Suppressor macrophage treated with lipopolysaccharide for 4 hours (primary cell): ENCODE measurements at places on chromosomes 11 and 22.

DNA sequence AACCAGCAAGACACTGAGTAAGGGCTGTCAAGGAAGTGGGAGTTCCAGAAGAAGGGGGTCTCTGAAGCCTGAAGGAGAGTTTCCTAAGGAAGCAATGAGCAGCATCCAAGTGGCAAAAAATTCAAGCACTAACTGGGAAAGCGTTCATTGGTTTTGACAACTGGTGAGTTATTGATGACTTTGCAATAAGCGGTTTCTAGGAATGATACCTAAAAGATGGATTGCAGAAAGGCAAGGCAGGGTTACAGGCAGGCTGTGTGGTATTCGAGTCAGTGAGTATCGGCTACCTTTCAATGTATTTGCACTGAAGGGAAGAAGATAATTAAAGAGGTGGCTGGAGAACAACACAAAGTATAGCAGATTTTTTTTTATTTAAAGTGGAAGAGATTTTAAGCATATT lies 59.3 kb upstream of the NCAM1 start:
- no peak for DNase-seq

- DNase-seq = no peak
These were observed 56.2 kb upstream of the ARHGAP42 start for GRCh38 chr11:100630898-100631297.

- DNase-seq = peak; percentile 2
These were observed 347.3 kb upstream of the RAG2 start for GRCh38 chr11:36945384-36945783.

GRCh38 chr22:32800994-32801536 lies 440 bp upstream of the TIMP3 start:
- no peak for DNase-seq

DNA sequence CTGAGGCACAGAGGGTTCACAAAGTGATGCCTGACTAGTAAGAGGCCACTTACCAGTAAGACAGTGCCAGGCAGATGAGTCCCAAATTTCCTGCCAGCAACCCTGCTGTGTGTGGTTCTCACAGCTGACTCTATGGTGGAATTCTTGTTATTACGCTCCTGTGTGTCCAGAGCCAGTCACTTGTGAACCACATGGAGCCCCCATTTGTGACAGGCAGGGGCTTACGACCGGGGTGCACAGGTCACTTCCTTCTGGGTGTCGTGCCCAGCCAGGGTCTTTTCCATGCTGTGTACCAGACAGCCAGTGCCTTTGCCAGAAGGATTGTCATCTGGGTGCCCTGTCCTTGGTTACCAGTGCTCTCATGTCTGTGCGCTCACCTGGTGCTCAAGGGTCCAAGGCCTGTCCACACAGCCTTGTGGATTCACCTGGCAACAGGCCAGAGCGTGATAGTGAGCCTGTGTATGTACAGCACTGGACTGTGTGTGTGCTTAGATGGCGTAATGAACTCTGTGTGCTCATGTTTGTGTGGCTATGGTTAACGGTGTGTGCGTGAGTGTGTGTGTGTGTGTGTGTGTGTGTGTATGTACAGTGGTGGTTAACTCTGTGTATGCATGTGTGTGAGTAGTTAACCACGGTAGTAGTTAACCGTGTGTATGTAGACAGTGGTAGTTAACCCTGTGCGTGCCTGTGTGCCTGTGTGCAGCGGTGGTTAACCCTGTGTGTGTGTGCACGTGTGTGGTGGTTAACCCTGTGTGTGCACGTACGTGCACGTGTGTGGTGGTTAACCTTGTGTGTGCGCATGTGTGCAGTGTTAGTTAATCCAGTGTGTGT lies 18.6 kb downstream of the GRAMD4 start:
- DNase-seq = no peak

- no peak for DNase-seq
These were observed 437.0 kb downstream of the DYNC2H1 start for GRCh38 chr11:103546236-103546635.

DNA sequence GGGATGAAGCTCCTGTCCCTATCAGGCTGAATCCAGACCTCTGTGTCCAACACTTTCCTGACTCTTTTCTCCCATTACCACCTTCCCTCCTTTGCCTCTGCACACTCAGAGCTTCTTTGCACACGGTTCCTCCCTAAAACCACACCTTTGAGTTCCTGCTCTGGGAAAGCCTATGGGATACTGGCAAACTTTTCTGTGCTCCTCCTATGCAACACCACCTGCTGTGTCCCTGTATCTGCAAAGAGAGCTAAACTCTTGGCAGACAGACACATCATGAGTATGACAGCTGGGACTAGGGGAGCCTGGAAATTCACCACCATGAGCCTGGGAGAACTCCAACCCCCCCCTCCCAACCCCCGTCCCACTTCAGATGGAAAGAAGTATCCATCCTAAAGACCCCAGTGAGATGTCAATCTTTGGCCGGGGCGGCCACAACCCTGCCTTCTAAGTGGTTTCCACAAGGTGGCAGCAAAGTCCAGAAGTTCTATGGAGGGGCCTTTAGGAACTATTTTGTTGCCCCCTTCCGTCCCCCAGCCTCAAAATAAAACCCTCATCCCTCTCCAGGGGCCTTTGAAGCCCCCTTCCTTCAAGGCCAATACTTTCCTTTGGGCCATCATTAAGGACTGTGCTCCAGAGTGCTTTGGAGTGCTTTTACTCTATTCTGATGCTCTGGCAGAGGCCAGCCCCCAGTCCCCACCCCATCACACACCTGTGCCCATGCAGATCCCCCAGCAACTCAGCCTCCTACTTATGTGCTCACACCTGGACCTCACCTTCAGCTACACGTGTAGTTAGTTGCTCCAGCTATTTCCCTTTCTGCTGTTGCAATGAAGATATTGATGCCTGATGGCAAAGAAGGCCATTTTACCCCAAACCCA lies 19.4 kb downstream of the HTR3A start:
- DNase-seq = peak; percentile 41

DNA sequence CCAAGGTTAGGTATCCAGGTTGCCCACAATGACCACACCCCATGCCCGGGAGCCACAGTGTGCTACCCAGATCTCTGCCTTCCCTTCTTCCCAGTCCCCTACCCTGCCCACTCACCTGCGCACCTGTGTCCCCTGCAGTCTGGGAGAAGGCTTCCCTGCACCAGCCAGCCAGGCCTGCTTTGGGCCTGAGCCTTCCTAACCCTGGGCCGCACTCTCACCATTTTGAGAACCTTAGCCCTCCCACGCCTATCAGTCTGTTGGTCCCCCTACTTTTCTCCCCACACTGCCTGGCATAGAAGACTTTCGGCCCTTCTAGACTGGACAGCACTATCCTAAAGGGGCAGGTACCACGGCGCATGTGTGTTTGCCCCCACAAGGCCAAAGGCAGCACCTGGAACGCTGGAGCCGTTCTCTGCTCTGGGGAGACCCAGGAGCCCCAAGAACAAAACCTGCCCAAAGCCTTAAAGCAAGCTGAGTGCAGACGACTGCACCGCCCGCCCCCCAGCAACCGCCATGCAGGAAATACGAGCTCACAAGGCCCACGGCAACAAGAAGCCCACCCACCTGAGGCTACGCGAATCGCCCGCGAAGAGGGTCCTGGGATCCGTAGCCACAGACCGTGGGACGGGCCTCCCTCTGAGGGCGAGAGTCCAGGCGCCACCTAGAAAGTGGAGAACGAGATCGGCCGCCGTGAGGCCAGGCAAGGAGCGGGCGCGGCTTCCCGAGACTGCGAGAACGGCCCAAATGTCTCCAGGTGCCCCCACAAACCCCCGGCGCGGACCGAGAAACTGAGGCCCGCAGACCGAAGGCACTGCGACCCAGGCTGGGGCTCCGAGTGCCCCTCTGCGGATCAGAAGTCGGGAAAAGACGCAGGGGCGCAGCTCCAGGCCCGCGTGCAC lies 546 bp downstream of the GNB1L start:
- DNase-seq = no peak

DNA sequence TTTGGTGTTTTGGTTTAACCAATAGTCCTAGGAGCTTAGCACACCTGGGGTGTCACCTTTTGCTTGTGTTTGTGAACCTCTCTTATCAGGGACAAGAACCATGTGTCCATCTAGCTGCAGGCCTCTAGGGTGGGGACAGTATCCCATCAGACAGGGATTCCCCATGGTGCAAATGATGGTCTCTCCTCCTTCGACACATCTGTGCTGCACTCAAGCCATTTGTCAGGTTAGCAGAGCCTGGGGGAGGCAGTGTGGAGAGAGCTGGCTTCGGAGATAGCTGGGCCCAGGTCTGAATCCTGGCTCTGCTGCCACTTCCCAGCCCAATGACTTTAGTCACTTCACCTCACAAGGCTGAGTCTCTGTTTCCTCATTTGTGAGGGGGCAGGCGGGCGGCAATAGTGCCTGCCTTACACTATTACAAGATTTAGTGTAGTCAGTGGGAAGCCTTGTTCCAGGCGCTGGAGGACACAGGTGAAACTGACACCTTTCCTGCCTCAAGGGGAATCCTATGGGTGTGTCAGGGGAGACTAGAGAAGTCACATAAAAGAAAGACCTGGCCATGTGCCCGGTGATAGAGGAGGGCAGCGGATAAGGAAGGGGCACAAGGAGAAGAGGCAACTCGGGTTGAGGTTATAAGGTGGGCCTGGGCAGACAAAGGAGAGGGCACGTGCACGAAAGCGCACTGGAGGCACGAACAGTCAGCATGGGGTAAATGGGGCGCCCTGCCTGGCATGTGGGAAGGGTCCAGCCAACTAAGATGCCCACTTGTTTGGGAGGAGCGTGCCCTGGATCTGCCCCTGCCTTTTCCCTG lies 12.6 kb downstream of the KLHL35 start:
- DNase-seq = no peak

- DNase-seq = no peak
These were observed 176.5 kb upstream of the TTC12 start for GRCh38 chr11:113137713-113138529.

DNA sequence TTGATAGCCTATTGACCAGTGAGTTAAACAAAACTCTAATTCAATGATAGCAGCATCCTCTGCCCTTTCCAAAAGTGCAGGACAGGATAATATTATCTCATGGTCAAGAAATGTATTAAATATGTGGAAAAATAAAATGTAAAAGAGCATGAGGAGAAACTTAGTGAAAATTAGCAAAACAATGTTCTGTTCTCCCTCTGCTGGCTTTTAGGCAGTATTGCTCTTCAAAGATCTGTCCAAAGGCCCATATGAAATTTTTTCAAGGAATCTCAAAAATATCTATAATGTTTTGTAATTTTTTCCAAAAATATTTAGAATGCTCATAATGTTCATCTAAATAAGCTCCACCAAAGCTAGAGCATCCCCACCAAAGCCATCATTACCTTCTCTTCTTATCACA lies 8.3 kb upstream of the ARL14EP start:
- no peak for DNase-seq
